ENCODE measurements at places on chromosomes 6 and 20. TPM values are rescaled to one million over a fixed set of nuclear protein-coding genes. Genes with fewer than 3 reads are reported as not detected.

XKR7 gene
- total RNA-seq, result not detected

COL9A1 gene
- not detected for total RNA-seq

GRIK2 gene
- total RNA-seq, result not detected

FAM209B gene
- not detected for total RNA-seq

POLH gene
- 31.2 TPM for total RNA-seq

DNA sequence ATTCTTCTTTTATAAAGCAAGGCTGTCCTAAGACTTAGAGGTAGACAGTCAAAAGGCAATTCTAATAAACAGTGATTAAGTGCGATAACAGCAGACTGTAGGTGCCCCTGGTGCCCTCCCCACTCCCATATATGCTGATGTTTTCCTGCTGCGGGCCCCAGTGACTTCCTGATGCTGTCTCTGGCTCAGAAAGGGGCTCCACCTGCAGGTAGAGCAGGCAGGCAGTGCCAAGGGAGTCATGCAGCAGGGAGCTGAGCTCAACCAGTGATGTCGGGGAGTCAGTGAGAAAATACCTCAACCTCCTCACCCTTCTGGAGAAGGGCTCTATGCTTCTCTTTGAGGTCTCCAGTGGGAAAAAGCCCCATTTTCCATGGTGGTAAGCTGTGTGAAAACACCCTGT, 126.7 kb upstream of the SSTR4 start:
- no peak for DNase-seq

DNA sequence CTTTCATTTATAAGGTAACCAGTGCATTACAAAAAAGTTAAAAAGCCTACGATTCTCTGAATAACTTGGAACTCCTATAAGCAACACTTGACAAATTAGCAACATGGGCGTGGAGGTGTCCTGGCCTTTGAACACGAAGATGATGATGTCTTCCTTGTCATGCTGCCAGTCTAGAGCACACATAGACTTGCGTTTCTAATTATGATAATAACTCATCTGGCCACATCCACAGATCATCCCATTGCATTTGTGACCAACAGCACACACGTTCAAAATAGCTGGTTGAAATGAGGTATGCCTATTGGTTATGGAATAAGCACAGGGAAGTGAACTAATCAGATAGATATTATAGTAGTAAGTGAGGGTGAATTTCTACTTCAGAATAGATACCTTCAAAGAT, 608.9 kb downstream of the PRKN start:
- no peak for DNase-seq

DNA sequence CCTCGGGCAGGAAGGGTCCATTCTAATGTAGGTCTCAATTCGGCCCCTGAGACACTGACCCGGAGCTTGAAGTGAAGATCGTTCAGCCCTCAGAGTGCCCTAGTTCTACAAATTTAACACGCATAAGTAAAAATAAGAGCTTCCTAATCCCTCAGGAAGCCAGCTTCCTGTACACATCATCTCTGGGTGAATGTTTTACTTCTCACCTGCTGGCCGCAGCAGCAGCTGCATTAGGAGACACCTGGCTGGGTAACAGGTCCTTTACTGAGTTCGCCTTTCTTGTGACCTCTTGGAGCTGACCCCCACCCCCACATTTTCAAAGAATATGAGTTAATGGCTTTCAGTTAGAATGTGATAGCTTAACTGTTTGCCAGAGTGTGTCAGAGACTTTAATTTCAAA, 165.0 kb downstream of the SMOC2 start:
- no peak for DNase-seq

DNA sequence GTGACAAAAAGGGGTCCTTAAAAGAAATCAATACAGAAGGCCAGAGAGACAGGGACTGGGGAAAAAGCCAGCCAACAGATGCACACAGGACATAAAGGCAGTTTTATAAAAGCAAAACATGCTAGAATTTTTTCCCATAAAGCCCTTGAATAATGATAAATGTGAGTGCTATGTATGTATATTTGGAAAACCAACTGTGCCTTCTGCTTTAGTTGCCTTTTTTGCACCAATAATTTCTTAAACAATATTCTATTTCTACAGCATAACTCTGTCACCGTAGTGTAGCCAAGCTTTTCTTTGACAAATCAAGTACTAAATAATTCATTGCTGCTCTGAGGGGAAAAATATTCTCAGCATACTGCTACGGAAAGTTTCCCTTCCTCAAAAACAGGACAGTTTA, 730.6 kb upstream of the NRSN1 start:
- DNase-seq, result no peak

GRCh38 chr20:41078329-41078728, 49.7 kb downstream of the TOP1 start:
- DNase-seq, result no peak

DNA sequence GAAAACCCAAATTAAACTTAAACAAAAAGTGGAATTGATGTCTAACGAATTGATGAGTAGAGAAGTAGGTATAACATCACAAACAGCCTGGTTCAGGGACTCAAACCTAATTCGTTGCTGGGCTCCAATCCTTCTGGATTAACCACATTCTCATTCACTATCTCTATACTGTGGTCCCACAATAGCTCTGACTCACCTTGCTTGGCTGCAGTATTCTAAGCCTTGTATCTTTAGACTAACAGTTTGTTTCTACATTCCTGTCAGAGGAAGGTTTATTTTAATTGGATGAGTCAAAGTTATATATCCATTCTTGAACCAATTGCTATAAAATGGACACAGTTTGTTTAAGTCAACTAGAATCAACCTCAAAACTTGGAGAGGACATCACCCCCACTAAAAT, 530.5 kb upstream of the PTCHD4 start:
- no peak for DNase-seq

DNA sequence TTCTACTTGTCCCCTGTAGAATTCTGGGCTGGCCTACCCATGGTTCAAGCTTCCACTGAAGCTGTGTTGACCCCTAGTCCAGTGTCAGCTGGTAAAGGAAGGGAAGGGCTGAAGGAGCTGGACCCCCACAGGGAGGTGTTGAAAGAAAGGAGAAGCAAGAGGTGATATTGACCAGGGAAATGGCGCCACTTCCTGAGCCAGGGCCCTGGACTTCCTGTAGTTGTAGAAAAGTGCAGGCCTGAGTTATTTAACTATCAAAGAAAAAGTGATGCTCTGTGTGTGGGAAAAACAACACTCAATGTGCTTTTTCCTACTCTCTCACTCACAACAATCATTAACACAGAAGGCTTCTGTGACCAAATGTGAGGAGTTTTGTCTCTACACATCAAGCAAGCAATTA, 60.0 kb upstream of the IER3 start:
- DNase-seq, result no peak

DNA sequence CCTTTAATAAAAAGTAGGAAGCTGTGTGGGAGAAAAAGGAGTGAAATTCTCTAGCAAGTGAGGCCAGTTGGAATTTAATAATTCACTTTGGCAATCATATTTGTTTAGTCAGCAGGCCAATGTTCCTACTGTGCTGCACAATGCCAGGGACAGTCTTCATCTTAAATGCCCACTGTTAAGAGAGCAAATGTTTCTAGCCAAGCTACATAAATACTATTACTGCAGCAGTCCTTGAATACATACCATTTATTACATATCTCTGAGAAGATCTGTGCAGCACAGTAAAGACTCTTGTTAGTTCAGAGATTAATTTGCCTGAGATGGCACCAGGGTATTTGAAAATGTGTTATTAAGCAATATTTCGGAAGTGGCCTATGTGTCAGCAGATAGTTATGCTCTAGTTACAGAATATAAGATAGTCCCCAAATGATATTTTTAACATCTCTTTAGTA, 105.4 kb downstream of the OGFRL1 start:
- DNase-seq, result no peak

GRCh38 chr20:21967481-21967880, 262.0 kb downstream of the PAX1 start:
- DNase-seq, result no peak

GRCh38 chr20:44187772-44188709, 1.1 kb upstream of the JPH2 start:
- no peak for DNase-seq
